ENCODE measurements at places on chromosomes 13 and 19.

DNA sequence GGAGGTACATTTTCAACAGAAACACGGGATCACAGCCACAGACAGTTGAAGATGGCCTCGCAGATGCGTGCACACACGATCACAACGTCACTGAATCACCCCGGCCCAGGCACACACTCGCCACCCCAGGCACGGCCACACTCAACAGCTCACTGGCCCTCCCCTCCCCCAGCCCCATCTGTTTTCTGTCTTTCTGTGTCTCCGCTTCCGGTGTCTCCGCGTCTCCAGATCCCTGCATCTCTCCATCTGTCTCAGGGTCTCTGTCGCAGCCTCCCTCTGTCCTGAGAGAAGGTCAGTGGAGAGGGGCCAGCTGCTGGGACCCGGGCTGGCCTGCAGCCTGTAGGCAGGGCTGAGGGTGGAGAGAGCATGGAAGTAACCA lies 3.8 kb upstream of the ATP1A3 start:
- DNase-seq: no peak

GRCh38 chr19:13091400-13092157 lies 11.1 kb downstream of the LYL1 start:
- no peak for DNase-seq

DNA sequence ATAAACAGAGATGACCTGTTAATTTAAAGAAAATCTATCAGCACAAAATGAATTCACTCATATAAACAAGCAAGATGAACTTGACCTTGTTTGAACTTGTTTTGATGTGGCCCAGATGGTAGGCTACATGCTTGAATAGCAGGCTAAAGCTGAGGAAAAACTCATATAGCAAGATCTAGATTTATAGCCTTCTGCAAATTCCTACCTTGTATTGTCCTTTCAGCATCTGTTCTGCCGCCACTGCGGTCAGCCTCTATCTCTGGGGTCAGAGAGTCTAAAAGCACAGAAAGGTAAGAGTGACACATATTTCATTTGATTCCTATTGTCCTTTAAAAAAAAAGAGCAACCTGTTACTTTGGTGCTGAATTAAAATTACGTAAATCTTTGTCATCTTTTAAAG lies 392.1 kb downstream of the DACH1 start:
- DNase-seq: no peak

DNA sequence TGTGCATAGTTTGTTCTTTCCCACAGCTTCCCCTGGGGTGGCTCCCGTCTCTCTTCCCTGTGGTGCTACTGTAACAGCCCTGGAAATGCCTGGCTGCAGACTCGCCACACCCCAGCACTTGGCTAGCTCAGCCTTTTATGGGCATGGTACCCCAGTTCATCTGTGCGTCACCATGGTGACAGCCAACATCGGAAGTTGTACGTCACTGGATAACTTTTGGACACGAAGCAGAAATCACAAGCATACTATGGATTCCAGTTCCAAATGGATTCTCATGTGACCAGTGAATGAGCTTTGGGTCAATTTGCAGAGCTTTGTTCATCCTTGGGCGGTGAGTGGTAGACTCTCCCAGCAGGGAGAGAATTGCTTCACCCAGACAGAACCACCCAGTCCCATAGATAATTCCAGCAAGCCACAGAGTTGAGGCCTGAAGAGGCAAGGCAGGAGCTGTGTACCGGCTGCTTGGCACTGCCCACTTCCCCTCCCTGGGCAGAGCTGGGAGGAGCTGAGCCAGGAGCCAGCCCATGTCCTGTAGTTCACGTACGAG lies 54.4 kb downstream of the COL4A2 start:
- no peak for DNase-seq

All from liver (tissue), 10 donors.